NCI-H1092 treated with DMSO at 0.1 percent for 48 hours (cell line): ENCODE measurements at places on chromosomes 1 and 21.

DNA sequence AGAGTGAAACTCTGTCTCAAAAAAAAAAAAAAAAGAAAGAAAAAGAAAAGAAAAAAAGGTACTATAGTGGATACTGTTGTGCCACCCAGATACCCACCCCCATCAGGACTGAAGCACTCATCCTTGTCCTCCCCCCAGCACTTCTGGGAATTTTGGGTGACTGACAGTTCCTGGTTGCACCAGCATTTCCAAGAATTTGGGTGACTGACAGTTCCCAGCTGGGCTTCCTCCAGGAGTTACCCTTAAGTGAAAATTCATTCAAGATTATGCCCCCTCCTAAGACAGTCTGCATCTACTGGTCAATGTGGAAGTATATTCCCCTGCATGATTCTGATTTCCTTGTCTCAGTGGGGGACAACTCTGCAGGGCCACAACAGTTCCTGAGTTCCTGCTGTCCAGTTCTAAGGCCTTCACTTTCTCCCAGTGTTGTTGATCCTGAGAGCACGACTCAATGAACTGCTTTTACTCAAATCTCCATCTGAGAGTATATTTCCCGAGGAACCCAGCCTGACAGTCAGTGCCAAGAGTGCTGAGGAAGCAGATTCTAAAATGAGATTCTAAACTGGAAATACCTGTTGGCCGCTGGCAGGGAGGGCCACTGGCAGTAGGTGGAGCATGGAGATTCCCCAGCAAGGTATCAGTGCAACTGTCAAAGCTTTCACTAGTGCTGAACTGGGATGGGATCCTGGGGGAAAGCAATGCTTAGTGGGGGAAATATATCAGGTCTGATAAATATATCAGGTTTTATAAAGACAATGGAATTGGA is 18.5 kb downstream of the RIIAD1 start:
- no peak for DNase-seq

- DNase-seq = no peak
Observed at GRCh38 chr1:109225308-109225707, 11.6 kb downstream of the SARS1 start.

- no peak for DNase-seq
Observed at GRCh38 chr1:187920976-187921375, 1092.2 kb downstream of the PLA2G4A start.

- no peak for DNase-seq
Observed at GRCh38 chr1:93148001-93148400, 32.2 kb downstream of the TMED5 start.

GRCh38 chr1:233394860-233395717 is 67.6 kb downstream of the MAP3K21 start:
- peak; percentile 82 for DNase-seq

DNA sequence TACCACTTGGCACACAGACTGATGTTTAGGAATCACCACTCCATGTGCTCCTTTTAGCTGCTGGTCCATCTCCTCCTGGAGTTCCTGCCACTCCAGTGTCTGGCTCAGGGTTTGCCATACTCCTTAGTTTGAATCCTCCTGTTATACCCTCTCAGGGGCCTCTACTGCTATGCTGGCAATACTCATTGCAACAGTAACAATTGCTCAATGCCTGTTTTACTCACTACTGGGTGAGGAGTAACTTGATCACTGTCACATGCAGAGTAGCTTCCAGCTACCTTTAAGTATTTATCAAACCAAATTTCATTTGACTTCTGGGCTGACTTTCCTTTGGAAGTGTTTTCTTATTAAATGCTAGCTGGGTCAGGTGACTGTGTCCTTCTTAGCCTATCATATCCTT is 107.2 kb upstream of the WLS start:
- DNase-seq = no peak

- DNase-seq = no peak
Observed at GRCh38 chr1:115412286-115412685, 74.2 kb upstream of the NGF start.

GRCh38 chr1:150106341-150106740 is 38.8 kb downstream of the VPS45 start:
- no peak for DNase-seq

- peak; percentile 39 for DNase-seq
Observed at GRCh38 chr1:160205242-160206035, at the start of gene PEA15. PEA15 (plus strand) TSS chr1:160205384; CDS start chr1:160211545, 6,161 bp downstream.

- no peak for DNase-seq
Observed at GRCh38 chr1:208115924-208116640, 128.1 kb downstream of the PLXNA2 start.

- DNase-seq = no peak
Observed at GRCh38 chr1:119673171-119673940, 25.3 kb upstream of the ZNF697 start.

DNA sequence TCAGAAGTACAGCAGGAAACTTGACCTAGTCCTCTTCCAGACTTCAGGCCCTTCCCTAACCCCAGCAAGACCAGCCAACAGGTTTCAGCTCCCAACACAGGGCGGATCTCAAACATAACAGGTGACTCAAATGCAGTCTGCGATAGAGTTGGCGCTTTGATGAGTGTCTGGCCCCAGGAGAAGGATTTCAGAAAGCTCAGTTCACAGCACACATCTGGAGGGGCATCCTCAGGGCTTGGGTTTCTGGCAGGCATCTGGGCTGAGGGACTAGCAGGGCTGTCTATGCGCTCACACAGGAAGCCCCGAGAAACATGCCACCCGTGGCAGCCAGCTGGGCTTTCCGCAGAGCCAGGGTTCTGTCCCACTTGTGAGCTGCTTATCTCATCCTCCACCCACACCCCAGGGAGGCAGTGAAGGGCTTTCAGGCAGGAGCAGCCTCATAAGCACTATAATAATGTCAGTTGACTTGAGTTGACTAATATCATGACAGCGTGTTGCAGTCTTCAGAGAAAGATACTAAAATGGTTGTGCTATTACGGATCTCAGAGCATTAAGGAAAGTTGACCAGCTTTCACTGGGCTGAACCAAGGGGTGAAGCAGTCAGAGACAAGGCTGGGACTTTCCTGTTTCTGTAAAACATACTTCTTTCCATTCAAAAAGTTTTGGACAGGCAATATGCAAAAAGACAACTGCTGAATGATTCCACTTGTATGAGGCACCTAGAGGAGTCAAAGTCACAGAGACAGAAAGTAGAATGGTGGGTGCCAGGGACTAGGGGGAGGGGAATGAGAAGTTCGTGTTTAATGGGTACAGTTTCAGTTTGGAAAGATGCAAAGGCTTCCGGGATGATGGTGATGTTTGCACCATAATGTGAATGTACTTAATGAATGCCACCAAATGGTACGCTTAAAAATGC is 233.0 kb upstream of the IRF2BP2 start:
- no peak for DNase-seq

- no peak for DNase-seq
Observed at GRCh38 chr1:87077959-87078639, 163.7 kb downstream of the HS2ST1 start.

GRCh38 chr1:19799230-19800075 is at the start of gene TMCO4:
TMCO4 (minus strand) TSS chr1:19799916; CDS start chr1:19780758, 19,158 bp downstream.
- DNase-seq = peak; percentile 24

DNA sequence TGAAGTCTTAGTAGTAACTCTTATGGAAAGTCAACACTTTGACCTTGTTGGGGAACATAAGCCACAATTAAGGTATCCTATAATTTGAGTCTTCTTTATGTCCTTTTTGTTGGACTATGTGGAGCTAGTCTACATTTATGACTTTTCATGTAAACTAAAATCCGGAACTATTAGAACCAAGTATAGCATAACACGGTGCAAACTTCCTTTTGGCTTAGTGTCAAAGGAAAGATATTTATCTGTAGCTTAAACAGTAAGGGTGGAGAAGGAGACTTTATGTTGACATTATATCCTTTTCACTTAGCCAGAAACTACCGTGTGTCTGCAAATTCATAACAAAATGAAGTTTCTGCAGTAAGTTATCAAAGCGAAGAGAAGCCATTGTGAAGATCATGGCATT is 7.3 kb downstream of the UAP1 start:
- no peak for DNase-seq

DNA sequence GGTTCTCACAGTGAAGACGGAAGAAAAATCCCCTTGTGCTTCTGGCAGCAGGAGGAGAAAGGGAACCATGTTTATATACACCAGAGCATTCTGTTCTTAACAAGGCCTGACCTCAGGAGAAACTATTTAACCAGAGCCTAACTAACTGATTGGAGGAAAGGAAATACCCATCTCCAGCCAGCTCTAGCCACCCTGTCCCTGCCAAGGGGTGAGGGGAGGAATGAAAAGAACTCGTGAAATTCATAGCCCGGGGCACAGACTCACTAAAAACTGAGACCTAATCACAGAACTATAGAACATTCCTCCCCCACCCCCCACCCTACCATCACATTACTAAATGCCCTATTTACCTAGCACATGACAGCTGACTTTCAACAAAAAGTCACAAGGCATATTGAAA is 65.0 kb downstream of the KCNH1 start:
- DNase-seq = no peak

DNA sequence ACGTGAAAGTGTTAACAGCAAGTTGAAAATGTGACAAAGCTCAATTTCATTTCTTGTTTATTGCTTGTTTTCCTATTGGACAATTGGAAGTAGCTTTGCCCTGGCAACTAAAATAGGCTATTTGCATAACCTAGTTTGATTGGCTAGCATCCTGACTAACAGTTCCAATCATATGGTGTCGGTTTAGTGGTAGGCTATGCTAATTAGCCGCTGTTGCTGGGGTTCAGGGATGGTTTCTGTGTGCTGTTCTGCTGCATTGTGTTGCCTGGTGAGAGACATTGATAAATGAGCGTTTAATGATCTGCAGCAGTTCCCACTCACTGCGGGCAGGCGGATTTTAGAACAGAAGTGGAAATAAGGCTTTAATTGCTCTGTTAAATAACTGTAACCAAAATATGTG is 68.5 kb downstream of the DYRK1A start:
- no peak for DNase-seq
